ENCODE measurements at places on chromosomes 1 and 21.

- DNase-seq = no peak
These were observed 110.9 kb downstream of the ASTN1 start for GRCh38 chr1:177053648-177054047.

DNA sequence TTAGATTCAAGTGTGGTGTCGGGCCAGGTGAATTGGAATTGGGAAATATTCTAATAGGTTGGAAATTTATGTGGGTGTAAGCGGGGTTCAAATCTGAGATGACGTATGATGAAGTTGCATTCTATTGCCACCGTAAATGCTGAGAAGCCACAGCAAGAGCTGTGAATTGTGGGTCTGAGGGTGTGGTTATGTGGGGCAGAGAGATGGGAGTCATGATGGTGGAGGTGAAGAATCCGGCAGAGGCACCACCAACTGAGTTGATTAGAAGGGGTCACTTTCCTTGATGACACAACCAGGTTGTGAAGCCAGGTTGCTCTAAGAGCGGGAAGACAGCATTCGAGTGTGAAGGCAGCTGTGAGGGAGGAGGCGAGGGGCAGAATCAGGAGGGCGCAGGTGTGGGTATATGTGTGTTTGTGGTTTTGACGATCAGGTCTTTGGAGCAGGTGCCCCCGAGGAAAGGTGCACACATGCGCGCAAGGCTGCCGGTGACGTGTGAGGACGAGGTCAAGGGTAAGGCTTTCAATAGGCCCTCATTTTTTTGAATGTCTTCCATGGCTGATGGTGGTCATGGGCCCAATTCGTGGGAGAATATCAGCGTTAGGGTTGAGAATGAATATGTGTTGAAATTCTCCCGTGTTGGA is 18.7 kb downstream of the LRRC3 start:
- no peak for DNase-seq

DNA sequence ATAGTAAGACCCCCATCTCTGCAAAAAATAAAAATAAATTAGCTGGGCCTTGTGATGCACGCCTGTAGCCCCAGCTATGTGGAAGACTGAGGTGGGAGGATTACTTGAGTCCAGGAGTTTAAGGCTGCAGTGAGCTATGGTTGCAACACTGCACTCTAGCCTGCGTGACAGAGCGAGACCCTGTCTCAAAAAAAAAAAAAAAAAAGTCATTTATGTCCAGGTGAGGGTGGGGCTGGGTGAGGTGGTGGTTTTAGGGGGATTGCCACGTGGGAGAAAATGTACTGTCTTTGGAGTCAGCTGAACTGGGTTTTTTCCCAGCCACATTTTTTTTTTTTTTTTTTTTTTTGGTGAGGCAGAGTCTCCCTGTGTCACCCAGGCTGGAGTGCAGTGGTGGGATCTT is 6.7 kb downstream of the PIK3CD start:
- no peak for DNase-seq

DNA sequence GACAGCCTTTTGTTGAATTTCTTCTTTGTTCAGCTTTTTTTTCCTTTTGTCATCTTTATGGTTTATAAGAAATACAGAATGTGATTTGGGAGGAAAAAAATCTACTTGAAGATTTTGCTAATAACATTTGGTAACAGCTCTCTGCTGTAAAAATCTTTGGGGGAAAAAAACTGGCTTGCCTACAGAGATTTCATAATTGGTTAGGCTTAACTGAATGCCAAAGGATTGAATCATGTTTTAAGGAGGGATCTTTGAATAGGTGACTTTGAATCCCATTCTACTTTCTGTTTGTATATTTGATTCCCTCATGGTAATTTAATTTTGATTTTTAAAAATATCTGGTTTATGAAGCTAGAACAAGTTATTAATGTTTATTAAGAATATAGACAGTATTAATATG is 3.2 kb downstream of the BTF3L4 start:
- DNase-seq = no peak

DNA sequence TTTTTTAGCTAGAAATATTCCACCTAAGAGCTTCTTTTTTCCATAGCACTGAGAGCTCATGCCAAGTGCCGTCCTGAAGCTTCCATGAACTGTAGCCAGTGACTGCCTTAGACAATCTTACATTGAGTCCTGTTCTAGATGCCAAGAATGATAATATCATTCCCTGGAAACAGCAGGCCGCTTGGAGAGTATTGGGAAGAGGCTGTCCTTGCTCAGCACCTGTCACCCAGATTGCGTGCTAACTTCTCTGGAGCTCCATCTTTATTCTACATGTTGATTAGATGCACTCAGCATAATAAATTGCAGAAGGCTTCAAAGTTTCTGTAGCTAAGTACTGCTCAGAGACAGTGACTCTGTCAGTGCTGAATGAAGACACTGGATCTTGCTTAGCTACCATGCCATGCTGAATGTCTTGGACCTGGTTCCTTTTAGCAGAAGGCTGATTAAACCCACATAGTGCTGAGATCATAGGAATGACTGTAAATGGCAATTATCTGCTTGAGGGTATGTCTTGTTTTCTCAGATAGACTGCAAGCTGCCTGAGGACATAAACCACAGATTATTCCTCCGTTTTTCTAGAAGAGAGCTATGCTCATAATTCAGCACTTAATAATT is 83.1 kb upstream of the IRF2BP2 start:
- no peak for DNase-seq

DNA sequence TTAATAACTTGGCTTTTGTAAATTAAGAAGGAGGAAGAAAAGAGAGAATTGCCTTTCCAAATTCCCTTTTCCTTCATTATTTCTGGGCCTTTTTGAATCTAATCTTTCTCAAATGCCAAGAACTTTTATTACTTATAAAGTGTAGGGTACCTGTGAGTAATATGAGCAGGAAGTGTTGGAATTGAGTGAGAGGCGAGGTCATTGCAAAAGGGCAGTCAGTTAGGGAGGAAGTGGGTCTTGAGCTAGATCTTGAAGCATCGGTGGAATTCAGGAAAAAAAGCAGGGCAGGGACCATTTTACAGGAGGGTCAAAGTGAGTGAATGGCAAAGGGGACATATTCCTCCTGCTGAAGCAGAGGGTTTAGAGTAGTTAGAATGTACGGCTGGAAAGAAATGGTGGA is 23.4 kb downstream of the DDI2 start:
- no peak for DNase-seq

DNA sequence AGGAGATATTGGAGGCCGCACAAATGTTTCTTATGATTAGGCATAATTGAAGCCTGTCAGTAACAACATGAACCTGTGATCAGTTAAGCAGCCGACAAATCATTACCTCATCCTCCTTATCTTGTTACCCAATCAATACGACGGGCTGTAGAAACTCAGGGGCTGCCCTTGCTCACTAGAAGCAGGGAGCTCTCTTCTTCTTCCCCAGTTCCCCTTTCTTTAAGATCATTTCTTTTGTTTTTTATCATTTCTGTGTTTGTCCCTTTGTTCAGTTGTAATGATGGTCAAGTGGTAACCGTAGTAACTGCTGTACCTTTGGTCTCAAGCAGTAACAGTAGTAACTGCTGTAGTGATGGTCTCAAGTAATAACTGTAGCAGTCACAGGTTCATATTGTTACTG is 13.8 kb upstream of the FCGR2A start:
- DNase-seq = no peak

DNA sequence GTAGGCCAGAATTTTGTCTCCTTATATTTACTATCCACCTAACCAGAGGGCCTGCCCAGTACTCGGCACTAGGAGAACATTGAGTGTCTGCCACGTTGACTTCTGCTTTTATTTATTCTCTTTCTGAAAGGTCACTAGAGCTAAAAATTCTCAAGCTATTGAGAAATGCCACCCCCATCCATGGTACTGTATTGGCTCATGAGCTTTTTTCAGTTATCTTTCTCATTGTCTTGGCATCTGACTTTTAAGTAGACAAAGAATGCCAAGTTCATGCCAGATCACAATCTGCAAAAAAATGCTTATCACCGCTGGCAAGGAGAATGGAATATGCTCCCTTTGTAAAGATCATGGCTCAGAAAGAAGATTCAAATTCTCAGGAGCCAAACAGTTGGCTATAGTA is 49.8 kb upstream of the MROH9 start:
- DNase-seq = no peak

GRCh38 chr21:33421713-33422393 is 18.6 kb downstream of the IFNGR2 start:
- no peak for DNase-seq

GRCh38 chr1:43799656-43800635 is 92.6 kb downstream of the ST3GAL3 start:
- DNase-seq = no peak

GRCh38 chr1:180123463-180123936 is 31.2 kb upstream of the QSOX1 start:
- no peak for DNase-seq

GRCh38 chr1:209038735-209039134 is 544.8 kb upstream of the CAMK1G start:
- DNase-seq = no peak

- peak; percentile 81 for DNase-seq
These were observed 2.5 kb downstream of the ATP1B1 start for GRCh38 chr1:169108863-169109560.

- DNase-seq = no peak
These were observed 45.5 kb downstream of the VPS13D start for GRCh38 chr1:12275370-12275769.

- no peak for DNase-seq
These were observed 4.5 kb downstream of the PLXNA2 start for GRCh38 chr1:208239473-208240381.

GRCh38 chr1:156865865-156866248 is 5.2 kb downstream of the NTRK1 start:
- DNase-seq = no peak

DNA sequence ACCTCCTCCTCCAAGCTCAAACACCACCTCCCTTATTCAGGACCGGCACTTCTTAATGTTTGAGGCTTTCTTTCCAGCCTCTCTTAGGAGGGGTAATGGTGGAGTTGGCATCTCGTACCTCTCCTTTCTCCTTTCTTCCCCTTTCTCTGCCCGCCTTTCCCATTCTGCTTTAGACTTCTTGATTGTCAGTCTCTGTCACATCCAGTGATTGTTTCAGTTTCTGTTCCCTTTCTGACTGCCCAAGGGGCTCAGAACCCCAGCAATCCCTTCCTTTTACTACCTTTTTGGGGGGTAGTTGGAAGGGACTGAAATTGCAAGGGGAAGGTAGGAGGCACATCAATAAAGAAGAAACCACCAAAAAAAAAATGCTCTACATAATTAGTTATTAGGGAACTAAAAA is 5.6 kb downstream of the ELK4 start:
- DNase-seq = no peak

- no peak for DNase-seq
These were observed 52.3 kb downstream of the ITPKB start for GRCh38 chr1:226686440-226687425.

GRCh38 chr1:212762234-212762633 is 29.3 kb downstream of the NSL1 start:
- DNase-seq = no peak

- no peak for DNase-seq
These were observed 41.1 kb downstream of the ERO1B start for GRCh38 chr1:236240675-236241074.

DNA sequence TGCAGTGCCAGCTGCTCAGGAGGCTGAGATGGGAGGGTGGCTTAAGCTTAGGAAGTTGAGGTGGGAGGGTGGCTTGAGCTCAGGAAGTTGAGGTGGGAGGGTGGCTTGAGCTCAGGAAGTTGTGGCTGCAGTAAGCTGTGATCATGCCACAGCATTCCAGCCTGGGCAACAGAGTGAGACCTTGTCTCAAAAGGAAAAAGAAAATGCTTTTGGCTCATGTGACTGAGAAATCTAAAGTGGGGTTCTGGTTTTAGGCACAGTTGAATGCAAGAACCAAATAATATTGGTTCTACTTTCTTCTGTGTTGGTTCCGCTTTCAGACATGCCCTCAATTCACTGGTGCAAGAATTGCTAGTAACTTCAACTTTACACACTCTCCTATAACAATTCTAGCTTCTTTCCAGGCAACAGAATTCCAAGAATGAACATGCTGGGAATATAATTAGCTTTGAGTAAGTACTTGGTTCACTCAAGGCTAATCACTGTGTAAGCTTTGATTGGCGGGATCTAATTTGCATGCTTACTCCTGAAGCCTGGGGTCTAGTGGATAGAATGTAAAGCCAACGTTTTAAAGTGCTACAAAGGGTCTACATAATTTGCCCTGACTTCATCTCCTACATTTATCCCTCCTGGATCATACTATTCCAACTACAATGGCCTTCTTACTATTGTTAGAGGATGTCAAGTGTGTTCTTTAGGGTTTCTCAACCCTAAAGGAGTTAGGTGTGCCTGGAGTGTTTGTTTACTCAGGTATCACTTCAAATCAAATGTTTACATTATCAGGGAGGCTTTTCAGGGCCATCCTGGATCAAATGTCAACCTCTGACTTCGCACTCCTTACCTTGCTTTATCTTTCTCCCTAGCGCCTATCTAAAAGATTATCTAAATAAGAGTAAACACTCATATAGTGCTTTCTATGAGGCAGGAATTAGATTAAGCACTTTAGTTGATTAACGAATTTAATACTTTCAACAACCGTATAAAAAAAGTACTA is 115.1 kb downstream of the SLC16A1 start:
- peak; percentile 37 for DNase-seq

DNA sequence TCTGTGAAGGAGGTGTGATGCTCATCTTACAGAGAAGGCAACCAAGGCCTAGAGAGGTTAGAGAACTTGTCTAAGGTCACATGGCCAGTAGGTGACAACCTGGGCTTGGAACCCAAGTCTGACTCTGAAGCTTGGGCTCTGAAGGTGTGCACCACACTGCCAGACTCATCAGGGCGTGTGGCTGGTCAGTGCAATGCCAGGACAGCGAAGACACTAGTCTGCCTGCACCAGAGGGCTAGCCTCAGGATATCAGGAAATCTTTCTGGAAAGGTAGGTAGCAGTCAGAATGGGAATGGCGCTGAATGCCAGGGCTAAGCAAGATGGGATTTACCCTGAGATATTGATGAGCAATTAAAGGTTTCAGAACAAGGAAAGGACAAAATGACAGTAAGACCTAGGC is 34.9 kb downstream of the ELK4 start:
- DNase-seq = no peak

DNA sequence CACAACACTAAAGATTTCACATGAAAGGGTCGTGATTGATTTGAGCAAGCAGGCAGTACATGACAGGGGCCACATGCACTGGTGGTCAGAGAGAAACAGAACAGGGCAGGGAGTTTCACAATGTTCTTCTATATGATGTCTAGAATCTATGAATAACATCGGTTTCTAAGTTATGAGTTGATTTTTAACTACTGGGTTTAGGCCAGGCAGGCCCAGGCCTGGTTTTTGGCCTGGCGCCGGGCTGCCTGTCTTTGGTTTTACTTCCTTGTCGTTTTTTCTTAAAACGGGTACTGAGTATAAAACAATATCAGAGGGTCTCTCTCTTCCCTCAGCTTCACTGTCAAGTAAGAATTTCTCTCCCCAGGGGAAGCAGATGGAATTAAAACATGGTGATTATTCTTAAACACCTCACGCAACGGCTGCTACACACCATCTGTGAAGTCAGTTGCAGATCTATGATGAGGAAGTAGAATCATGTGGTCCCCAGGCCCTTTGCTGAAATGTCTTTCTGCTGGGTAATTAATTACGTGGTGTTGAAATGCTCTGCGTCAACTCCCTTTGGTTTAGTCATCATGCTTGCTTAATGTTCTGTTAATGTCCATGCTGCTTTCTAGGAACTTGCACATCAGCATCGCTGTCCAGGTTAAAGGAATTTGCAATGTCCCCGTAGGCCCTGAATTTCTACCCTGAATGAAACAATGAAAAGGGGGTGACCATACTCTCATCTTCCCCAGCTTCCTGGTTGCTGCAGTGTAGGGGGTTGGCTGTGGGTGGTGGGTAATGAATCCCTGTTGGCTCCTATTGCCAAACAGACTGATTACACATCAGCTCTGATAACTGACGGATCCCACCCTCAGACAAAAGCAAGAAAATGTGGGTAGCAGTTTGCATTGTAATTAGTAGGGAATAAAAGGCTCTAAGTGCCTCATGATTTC is 70.3 kb downstream of the SERINC2 start:
- DNase-seq = peak; percentile 5
